ENCODE measurements at places on chromosomes 3 and 15. TPM values are rescaled to one million over a fixed set of nuclear protein-coding genes. Genes with fewer than 3 reads are reported as not detected.

Gene UNC13C
- not detected for total RNA-seq

Gene BLOC1S6
- total RNA-seq = 67.4 TPM

GRCh38 chr3:137294139-137294538 lies 336.4 kb downstream of the IL20RB start:
- no peak for DNase-seq

GRCh38 chr3:42175386-42176240 lies 84.5 kb downstream of the TRAK1 start:
- DNase-seq = no peak

DNA sequence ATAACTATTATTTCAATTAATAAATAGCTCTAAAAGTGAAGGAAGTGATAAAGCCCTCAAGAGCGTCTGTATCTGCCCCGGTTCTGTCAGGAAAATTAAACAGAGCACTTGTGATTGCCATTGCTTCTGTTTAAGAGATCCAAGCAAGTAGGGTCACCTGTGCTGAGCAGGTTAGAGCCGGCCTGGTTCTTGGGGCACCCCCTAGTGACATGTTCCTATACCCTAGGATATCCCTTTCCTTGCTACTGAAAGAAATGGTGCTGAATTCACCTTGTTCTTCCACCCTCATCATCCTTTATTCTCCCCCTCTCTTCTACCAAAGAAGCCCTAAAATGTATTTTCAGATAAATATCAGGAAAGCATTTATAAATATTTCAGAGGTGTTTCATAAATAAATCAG lies 323.5 kb downstream of the RORA start:
- DNase-seq = no peak

DNA sequence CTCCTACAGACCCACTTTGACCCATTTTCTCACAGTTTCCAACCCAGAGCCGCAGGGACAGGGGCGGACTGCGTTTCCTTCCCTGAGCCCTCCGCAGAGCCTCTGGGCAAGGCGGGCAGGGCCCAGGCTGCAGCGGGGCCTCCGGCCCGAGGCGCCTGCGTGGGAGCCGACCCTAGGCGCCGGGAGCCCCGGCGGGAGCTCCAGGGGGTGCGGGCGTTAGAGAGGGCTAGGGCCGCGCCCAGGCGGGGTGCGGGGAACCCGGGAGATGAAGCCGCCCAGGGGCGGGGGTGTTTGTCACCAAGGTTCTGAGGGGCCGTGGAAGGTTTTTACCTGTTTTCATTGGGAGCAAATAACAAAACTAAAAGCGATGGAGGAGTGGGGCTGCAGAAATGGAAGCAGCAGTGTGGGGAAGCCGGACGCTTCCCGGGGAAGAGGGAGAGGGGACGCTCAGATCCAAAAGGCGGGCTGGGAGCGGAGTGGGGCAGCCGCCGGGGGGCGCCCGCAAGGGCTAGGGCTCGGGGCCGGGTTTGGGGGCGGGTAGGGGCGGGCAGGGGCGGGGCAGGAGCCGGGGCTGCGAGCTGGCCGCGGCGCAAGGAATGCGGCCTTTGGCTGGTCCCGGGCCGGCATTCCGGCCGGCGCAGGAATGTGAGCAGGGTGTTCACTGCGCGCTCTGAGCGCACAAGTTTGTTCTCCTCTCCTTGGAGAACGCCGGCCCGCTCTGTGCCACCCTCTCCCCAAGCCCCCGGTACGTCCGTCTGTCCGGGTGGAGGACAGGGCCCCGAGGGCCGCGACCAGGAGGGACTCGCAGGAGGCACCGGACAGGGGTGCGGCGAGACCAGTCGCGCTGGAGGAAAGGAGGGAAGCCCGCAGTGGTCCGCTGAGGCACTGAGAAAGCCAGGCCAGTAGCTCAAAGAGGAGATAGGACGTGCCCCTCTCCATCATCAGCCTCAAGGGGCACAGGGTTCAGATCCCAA lies 61.1 kb downstream of the AMOTL2 start:
- peak; percentile 50 for DNase-seq

DNA sequence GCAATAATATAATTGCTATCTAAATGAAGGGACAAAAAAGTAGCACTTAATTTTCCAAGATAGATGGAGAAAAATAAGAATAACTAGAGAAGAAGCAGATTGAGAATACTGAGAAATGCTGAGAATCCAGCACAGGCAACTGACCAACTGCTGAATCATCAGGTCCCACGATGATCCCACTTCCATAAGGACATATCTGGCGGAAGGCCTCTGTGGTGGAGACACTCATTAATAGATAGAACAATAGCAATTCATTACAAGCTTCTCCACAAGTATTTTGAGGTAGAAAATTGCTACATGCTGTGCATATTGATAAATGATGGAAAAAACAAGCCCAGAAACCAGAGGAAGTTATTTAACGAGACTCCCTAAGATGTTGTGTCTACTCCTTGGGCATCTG lies 105.9 kb downstream of the DUT start:
- DNase-seq = no peak

GRCh38 chr15:98842973-98843285 lies 164.7 kb downstream of the PGPEP1L start:
- DNase-seq = no peak

GRCh38 chr3:110650741-110651140 lies 420.9 kb upstream of the NECTIN3 start:
- no peak for DNase-seq

DNA sequence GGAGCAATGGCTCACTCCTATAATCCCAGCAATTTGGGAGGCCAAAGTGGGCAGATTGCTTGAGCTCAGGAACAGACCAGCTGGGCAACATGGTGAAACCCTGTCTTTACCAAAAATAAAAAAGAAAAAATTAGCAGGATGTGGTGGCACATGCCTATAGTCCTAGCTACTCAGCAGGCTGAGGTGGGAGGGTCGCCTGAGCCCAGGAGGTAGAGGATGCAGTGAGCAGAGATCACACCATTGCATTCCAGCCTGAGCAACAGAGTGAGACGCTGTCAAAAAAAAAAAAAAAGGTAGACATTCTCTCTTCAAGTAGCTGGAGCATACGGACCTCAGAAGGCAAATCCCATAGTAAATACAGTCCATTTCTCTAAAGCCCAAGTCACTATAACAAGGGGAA lies 7.1 kb upstream of the C3orf80 start:
- DNase-seq = no peak

Gene SPATA16
- not detected for total RNA-seq

DNA sequence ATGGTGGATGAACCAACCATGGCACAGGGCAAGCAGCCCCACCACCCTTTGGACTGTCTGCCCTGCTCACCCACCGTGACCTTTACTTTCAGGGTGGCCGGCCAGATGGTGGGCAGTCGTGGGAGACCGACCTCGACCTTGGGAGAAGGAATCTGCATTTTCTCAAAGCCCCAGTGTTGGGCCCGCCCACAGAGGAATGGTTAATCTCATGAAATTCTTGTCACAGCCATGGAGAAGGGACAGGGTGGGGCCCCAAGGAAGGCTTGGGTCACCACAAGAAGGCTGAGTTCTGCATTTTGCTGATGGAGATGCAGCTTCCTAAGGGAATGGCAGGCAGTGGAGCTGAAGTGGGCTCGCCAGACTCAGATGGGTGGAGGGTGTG lies 2.9 kb downstream of the PLXND1 start:
- DNase-seq = no peak

DNA sequence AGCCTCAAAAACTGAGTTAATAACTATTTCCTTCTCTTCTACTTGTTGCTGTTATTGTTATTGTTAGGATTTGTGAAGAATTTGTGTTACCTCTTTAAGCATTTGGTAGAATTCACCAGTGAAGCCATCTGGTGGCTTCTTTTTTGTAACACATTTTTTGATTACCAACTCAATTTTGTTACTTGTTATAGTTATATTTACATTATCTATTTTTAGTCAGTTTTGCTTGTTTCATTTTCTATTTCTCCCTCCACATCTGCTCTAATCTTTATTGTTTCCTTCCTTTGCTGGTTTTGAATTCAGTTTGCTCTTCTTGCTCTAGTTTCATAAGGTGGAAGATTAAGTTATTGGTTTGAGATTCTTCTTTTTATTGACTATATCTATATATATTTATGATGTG lies 3.7 kb upstream of the SLC9C1 start:
- DNase-seq = no peak

DNA sequence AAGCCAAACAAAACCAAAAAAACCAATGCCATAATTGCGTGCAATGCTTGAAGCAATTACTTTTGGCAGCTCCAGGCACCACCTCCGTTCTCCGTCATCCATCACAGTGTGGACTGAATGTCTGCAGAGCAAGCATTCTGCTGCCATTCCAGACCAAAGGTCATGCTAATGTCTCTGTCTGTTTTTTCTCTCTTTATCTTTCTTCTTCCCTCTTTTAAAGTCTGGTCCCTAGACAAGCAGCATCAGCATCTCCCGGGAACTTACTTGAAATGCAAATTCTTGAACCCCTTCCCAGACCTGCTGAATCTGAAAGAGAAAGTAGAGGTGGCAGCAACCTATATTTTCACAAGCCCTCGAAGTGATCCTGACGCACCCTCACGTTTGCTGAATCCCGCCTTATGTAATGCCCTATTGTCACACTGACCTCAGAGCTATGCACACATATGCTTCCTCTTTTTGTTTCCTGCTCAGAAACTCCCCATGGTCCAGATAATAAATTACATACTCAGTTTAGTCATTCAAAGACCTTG lies 297.3 kb upstream of the PROK2 start:
- peak; percentile 80 for DNase-seq

DNA sequence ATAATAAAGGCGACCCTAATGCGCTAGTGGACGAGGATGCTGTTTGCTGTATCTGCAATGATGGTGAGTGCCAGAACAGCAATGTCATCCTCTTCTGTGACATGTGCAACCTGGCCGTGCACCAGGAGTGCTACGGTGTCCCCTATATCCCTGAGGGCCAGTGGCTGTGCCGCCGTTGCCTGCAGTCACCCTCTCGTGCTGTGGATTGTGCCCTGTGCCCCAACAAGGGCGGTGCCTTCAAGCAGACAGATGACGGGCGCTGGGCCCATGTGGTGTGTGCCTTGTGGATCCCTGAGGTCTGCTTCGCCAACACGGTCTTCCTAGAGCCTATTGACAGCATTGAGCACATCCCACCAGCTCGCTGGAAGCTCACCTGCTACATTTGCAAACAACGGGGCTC lies 7.6 kb downstream of the BRPF1 start:
- DNase-seq = no peak

DNA sequence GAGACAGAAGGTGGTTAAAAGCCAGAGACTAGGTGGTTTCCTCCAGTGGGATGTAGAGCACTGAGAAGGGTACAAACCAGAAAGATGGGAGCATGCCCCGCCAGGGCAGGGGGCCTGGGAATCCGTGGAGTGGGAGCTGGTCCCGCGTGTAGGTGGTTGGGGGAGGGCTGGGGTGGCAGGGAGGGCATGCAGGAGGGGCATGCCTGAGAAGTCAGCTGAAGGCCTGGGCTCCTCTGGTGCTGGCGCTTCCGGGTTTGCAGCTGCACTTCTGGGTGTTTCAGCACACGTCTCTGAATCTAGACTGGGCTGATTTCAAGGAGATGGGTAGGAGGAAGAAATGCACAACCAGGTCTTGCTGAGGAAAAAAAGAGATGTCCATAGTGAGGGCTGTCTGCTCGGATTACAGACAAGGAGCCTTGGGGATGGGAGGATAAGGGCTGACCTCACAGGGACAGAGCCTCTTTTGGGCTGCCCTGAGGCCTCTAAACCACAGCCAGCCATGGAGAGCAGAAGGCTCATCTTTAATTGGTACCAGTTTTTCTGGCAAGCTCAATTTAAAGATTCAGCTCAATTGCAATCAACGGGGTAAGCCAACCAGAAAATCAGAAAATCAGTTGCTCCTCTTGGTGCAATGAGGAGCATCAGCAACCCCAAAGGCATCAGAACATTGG lies 151.9 kb downstream of the FAM43A start:
- no peak for DNase-seq

- no peak for DNase-seq
These were observed 88.8 kb upstream of the ABI3BP start for GRCh38 chr3:101081999-101082398.

GRCh38 chr3:72442759-72443158 lies 405.5 kb downstream of the SHQ1 start:
- no peak for DNase-seq

- no peak for DNase-seq
These were observed 27.4 kb upstream of the FOXB1 start for GRCh38 chr15:59976480-59977271.

DNA sequence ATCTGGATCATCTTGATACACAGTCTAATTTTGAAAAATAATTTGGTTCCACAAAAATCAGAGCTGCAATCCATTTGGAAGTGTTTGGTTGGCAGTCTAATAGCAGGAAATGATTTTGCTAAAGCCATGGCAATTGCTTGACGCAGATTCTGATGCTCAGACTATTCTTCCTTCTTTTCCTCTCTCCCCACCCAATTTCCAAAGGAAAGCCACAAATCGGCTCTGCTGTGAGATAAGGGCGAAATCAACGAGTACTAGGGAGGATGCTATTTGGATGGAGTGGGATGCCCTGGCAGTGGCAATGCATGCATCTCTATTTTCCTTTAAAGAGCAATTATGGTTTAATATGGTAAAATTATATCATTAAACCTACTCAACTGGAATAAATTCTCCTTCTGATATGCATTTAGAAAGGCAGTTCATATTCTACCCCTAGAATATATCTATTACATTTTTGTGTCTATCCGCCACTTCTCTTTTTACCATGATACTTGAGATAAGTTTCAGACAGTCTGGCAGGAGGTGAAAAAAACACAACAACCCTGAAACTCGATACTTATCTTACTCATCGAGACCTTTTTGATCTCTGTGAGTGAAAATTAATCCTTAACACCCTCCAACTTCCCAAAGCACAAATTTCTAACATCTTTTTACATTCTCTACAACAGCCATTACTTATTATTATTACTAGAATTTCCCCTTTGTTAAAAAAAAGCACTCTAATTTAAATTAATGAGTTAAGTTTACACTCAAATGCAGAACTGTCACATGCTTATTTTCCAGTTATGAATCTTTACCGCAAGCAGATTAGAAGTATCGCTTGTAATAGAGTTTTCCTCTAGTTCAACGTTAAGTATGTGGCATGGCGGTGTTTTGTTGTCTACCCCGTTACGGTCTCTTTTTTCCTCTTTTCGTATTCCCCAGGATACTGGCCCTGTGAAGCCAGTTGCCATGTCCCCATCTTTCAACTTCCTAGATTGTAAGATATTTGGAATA lies 433.3 kb downstream of the FOXP1 start:
- no peak for DNase-seq

DNA sequence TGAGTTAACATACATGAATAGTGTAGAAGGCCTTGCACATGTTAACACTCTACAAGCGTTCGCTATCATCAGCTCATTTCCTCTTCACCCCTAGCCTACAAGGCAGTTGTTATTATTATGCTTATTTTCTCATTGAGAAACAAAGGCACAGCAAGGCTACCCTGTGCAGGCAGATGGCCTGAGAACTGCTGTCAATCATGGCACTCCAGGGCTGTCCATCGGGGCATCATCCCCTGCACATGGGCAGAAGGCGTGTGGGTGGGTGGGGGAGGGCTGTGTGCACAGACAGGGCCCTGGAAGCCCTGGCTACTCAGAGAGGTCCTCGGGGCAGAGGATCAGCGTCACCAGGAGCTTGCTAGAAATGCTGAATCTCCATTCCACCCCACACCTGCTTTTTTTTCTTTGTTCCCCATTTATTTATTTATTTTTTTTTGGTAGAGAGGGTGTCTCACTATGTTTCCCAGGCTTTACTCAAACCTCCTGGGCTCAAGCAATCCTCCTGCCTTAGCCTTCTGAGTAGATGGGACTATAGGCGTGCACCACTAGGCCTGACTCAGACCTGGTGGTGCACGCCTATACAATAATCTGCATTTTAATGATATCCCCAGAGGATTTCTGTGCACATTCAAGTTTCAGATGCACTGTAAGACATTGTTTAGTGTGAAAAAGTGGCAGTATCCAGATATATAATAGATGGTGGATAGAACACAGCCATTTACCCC lies 9.6 kb upstream of the ZXDC start:
- no peak for DNase-seq
